A549 (cell line): ENCODE measurements at places on chromosomes 16 and 17. TPM values are rescaled to one million over a fixed set of nuclear protein-coding genes. Genes with fewer than 3 reads are reported as not detected.
A peak's percentile ranks its signal among the peaks of the same experiment; 100 is the strongest.

- no peak for DNase-seq
Observed at GRCh38 chr17:68418876-68419275, 38.4 kb downstream of the WIPI1 start.

- peak; percentile 24 for DNase-seq
Observed at GRCh38 chr17:59892251-59892923, 356 bp downstream of the TUBD1 start.

GRCh38 chr17:78227455-78227916 is 3.9 kb upstream of the TMEM235 start:
- no peak for DNase-seq

DNA sequence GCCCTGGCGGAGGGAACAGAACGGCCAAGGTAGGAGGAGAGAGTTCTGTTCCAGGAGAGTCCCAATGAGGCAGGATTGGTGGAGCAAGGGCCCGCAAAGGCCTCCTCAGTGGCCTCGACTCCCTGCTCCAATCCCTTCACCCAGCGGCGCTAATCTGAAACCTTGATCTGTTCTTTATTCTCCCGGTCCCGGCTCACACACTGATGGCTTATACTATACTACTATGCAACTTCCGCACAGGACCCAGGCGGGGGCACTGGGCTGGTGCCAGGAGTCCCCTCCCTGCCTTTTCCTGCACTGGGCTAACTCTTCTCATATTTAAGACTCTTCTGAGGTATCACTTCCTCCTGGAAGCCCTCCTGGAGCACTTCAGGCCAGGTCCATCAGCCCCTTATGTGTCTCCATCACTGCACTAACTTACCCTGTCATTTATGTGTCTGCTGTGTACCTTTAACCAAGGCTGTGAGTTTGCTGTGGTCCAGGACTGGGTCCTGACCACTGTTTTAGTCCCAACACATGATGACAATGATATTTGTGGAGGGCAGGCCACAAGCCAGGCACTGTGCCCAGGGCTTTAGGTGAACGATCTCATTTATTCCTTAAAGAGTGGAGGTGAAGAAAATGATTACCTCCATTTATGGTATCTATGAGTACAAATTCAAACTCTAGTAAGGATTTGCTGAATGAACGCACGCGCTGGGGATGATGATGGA is 6.8 kb downstream of the CCDC102A start:
- DNase-seq: no peak

GRCh38 chr16:1906055-1906845 is 12.0 kb downstream of the HS3ST6 start:
- DNase-seq: no peak

Gene ACSM2A
- not detected in 3 replicates for polyA plus RNA-seq

Gene GNG13
- polyA plus RNA-seq: 0.09 TPM in 1 of 3 replicates, not detected in the others

Gene C1QTNF8
- not detected in 3 replicates for polyA plus RNA-seq
